ENCODE measurements at places on chromosomes 6 and 20. TPM values are rescaled to one million over a fixed set of nuclear protein-coding genes. Genes with fewer than 3 reads are reported as not detected.

Gene ZNF334
- total RNA-seq: 0.28 TPM

Gene EYA2
- 1.9 TPM for total RNA-seq

Gene MED20
- 24.5 TPM for total RNA-seq

Gene SNAP25
- 0.69 TPM for total RNA-seq

Gene HMGN3
- 52.0 TPM for total RNA-seq

Gene ANKEF1
- 6.3 TPM for total RNA-seq

Gene SERINC3
- 76.4 TPM for total RNA-seq

Gene C6orf141
- total RNA-seq: 0.15 TPM

Gene OGFR
- total RNA-seq: 47.3 TPM

Gene FAM184A
- 8.7 TPM for total RNA-seq

Gene RFX6
- total RNA-seq: not detected

Gene MATN4
- total RNA-seq: 0.15 TPM

Gene OLIG3
- not detected for total RNA-seq

Gene GRM1
- total RNA-seq: not detected

Gene RGS19
- total RNA-seq: 32.0 TPM

Gene PSORS1C2
- total RNA-seq: not detected

Gene DEFB124
- not detected for total RNA-seq

Gene CDH26
- total RNA-seq: 0.46 TPM

Gene AIF1
- total RNA-seq: 0.44 TPM

Gene RGS17
- 8.7 TPM for total RNA-seq

Gene ADGRF1
- total RNA-seq: 0.95 TPM

Gene PPP1R18
- total RNA-seq: 55.3 TPM

Gene NT5E
- total RNA-seq: 58.4 TPM

Gene SLC22A2
- not detected for total RNA-seq

Data from Panc1 (cell line).